ENCODE measurements at places on chromosomes 6 and 20.

- DNase-seq: no peak
Measured at GRCh38 chr6:14732226-14732843, 513.5 kb upstream of the JARID2 start.

- DNase-seq: no peak
Measured at GRCh38 chr20:10733122-10733521, 59.3 kb upstream of the JAG1 start.

GRCh38 chr20:63415647-63416391, 54.7 kb upstream of the CHRNA4 start:
- no peak for DNase-seq

DNA sequence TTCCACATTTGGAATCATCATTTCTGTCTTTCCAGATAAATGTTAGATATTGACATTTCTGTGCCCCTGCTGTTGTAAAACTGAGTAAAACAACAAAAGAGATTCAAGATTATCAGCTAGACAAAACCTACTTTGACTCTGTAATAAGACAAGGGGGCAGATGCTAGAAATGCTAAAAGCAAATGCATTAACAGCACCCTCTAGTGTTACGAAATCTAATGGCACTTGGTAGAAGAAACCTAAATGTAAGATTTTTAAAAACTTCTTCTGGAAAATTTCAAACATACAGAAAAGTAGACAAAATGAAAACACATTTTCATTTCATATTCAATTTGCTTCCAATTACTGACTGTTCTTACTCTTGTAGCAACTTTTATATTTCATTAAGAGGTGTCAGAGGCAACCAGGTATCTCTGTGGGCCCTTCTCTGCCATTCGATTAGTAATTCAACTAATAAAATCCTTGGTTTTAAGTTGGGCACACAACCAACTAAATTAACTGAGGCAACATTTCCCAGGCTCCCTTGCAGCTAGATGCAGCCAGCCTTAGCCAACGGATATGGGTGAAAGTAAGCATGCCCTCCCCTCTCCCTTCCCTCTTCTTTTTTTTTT, 45.0 kb downstream of the SLC23A2 start:
- no peak for DNase-seq

GRCh38 chr6:106939848-106940247, 34.7 kb downstream of the CD24 start:
- DNase-seq: no peak

DNA sequence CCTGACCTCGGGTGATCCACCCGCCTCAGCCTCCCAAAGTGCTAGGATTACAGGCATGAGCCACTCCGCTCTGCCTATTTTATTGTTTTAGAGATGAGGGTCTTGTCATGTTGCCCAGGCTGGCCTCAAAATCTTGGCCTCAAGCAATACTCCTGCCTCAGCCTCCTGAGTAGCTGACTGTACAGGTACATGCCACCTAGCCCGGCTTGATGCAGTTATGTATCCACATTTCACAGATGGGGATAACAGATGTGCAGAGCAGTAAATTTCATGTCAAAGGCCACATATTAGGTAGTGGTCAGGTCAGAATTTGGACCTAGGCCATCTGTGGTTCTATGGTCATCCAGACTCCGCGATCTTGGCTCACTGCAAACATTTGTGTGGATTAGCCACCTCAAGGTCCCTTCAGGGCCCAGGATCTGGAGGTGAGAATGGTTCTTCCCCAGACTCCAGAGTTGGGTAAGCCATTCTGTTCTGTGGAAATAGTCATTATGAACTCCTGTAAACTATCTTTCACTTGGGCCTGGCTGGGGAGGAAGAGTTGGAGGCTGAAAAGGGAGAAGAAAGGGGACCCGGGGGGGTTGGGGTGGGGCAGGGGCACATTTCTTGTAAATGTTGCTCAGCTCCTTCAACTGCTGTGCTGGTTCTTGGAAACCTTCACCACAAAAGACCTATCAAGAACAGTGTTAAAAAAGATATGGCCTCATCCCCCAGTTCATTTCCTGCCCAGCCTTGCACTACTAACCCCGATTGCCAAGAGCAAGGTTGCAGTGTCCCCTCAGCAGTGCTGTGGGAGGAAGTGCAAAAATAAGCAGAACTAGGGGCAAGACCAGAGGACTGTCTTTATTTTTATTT, 13.0 kb downstream of the PIM1 start:
- peak; percentile 84 for DNase-seq

GRCh38 chr6:44661221-44662008, 273.9 kb downstream of the CDC5L start:
- no peak for DNase-seq

DNA sequence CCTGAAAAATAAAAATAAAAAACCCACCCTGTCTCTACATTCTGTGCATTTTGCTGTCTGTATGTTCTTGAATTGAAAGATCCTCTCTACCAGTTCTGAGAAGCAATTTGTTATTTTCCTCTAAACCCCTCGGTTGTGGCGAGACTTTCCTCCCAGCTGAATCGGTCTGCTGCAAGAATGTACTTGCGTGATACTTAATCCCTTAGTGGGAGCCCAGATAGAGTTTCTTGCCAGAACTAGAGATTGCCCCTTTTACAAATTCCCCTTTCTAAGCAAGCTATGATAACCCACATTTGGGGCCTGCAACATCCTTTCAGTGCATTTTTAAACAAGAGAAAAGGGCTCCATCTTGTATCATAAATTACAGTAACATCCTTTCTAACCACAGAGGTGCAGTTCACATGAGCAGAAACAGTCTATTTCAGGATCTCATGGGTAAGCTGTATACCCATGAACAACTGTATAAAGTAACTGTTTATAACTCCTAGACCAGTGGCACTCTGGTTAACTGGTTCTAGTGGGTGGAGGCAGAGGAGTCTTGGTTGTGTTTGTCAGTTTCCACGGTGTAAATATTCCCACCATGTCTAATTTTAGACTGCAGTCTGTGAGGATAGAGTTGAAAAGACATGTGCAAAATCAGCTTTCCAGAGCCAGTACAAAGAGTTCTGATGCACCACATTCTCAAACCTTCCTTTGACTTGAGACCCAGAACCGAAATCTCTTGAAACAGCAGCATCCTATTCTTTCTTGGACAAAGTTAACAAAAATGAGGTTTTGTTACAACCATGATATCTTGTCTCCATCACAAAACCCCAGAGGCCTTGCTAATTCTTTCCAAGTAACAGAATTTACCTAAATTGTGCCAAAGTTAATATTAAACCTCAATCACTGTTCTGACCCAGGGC, 113.1 kb upstream of the ZNF217 start:
- peak; percentile 43 for DNase-seq

DNA sequence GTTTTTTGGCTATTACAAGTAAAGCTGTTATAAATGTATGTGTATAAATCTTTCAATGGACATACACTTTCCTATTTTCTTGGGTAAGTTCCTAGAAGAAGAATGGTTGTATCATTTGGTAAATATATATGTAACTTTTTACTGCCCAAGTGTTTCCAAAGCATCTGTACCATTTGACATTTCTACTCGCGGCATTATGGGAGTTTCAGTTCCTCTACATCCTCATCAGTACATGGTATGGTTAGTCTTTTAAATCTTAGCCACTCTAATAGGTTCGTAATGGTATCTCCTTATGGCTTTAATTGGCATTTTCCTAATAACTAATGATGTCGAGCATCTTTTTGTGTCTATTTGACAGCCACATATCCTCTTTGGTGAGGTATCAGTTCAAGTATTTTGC, 12.9 kb downstream of the SNPH start:
- no peak for DNase-seq

DNA sequence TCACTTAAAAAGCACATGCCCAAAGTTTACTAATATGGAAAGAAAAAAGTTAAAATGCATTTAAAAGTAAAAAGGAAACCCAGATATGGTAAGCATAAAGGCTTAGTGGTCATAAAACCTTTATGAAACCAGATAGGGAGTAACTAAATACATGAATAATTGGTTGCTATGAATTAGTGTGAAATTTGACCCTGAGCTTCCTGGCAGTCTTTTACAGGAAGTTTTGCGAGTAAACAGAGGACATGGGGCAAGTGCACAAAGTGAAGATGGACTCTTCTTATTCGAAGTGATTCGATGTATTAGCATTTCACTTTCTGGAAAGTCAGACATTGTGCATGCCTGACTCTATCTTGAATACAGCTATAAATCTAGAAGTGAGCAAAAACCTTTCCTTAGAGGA, 90.9 kb upstream of the MLIP start:
- DNase-seq: no peak

GRCh38 chr20:33609504-33609903, 52.6 kb upstream of the C20orf144 start:
- no peak for DNase-seq

DNA sequence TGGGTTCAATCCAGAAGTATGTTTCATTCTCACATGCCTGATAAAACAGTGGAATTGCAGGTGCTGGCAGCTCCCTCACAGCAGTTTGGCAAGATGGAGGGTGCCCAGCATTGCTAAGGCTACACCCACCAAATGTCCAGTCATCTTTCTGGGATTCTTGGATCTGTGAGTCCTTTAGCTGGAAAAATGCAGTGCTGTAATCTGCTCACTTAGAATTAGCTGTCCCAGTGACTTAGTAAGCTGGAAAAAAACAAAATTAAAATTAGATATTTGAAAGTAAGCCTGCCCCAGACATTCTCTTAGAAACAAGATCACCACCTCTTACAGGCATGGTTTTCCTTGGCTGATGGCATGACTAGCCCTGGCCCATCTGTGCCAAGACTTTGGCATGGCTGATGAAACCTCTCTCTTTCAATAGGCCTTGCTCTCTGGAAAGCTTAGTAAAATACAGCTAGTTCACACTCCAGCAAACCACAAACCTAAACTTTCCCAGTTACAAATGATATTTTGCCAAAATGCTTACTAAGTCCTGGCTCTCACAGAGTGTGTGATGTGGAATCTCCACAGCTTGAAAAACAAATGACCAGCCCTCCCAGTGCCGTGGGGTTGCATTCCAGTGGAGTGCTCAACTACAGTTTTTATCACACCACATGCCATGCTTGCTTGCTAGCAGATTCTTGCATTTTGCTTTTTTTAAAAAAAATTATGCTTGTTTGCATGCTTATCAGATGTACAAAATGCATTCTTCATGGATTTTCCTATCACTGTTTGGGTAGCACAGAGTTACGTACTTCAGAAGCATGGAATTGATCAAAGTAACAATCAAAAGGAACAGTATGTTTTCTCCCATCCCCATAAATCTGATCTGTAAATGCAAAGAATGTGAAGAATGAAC, 261.5 kb downstream of the EYA4 start:
- DNase-seq: no peak

- no peak for DNase-seq
Measured at GRCh38 chr20:31593221-31594001, 11.7 kb upstream of the ID1 start.

DNA sequence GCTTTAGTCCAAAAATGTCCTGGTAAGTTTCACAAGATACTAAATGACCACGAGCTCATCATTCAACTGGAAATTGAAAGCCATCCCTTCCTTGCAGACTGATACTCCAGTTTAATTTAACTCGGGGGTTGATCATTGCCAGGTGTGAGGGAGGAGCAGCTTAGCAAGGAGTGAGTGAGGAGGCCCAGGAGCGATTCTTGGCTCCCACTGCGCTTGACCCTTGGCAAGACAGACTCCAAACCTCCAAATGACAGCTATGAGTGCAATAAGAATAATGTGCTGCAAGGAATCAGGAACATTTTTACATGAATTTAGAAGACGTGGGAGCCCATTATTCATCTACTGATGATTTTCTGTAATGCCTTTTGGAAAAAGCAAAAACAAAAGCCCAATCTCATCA, 64.9 kb downstream of the LAMA4 start:
- DNase-seq: no peak

GRCh38 chr6:157898169-157898568, 75.1 kb downstream of the SNX9 start:
- DNase-seq: no peak

DNA sequence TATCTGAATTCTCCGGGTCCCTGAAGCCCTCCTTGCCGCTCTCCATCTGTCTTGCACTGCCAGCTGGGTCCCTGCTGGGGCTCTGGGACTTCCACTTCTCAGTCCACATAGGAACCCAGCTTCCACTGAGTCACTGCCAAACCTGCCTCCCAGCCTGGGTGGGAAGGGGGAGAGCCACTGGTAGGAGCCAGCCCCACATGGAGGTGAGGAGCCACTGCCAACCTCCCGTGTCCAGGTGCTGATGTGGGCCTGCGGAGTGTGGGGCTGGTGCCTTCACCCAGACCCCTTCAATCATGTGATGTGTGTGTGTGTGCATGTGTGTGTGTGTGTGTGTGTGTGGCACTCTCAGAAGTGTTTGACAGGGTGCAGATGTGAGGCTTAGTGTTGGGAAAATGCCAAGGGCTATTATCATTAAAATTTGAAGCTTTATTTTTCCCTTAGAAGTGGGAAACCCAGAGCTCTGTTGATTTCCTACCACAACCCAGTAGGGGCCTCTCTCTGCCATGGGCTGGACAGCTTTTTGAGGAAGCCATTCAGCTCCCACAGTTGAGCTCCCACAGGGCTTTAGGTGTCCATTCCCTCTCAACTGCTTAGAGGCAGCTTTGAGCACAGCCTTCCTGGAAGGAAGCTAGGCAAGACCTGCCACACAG, 9.3 kb upstream of the SGK2 start:
- DNase-seq: no peak

GRCh38 chr20:35600176-35600992, 15.2 kb upstream of the SPAG4 start:
- no peak for DNase-seq

GRCh38 chr6:110325197-110325596, 33.0 kb downstream of the METTL24 start:
- no peak for DNase-seq

DNA sequence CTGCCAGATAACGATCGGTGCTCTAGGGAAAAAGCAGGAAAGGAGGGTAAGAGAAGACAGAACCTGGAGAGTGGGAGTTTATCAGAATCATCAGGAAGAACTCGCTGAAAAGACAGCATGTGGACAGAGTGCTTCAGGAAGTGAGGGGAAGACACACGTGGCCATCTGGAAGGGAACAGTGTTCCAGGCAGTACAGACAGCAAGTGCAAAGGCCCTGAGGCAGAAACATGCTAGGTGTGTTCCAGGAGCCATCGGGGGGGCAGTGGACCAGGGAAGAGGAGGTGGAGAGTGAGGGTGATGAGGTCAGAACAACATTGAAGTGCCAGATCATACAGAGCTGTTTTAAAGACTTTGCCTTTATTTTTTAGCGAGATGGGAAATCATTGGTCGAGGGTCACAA, 354.3 kb upstream of the CNR1 start:
- DNase-seq: no peak

- no peak for DNase-seq
Measured at GRCh38 chr6:110656492-110656891, 158.8 kb downstream of the CDK19 start.

GRCh38 chr6:21135484-21136013, 458.0 kb upstream of the SOX4 start:
- no peak for DNase-seq

DNA sequence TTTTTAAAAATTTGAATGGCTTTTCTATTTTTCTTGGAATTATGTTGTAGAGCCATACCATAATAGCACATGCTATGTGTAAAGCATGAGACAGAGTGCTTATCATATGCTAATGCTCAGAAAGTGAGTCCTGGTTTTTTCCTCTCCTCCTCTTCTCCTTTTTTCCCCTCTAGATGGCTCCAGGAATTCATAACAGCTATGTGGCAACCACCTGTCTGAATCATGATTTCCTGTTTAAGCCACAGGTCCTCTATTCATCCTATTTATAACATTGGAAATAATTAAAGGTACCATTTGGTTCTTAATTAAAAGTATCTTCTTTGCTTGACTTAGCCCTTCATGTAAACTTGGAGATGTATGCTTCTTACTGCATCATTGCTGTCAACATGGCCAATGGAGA, 260.0 kb upstream of the MAP3K7 start:
- DNase-seq: no peak

GRCh38 chr6:42279144-42279781, 61.6 kb upstream of the MRPS10 start:
- peak; percentile 60 for DNase-seq

- DNase-seq: no peak
Measured at GRCh38 chr20:35264755-35265154, 13.2 kb downstream of the MMP24OS start.
